ENCODE measurements at places on chromosomes 3 and 15. TPM values are rescaled to one million over a fixed set of nuclear protein-coding genes. Genes with fewer than 3 reads are reported as not detected.

CAV3 gene
- 0.89 TPM for polyA plus RNA-seq

PIF1 gene
- polyA plus RNA-seq = 8.7 TPM

STAG1 gene
- polyA plus RNA-seq = 49.8 TPM

PATL2 gene
- polyA plus RNA-seq = 1.3 TPM

PTH1R gene
- polyA plus RNA-seq = 269 TPM

GRCh38 chr3:3353153-3353552 is 173.7 kb upstream of the CRBN start:
- DNase-seq = no peak

- DNase-seq = no peak
Observed at GRCh38 chr3:144522456-144522855, 550.8 kb downstream of the DIPK2A start.

- DNase-seq = no peak
Observed at GRCh38 chr15:63514531-63514943, 10.1 kb downstream of the USP3 start.

DNA sequence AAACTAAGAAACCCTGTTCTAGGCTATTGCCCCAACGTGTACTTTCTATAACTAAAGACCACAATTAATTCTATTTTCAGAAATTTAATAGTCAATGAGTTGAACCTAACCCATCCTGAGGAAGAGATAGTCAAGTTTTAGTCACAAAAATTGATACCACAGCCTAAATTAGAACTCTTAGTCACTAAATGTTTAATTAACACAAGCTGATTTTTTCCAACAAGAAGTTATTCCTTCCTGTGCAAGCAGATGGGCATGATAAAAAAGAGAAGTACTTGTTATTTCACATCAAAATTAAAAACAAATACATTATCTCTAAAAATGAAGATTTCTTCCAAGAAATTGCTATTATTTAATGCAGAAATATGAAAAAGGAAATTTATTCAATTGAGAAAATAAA is 38.4 kb upstream of the TERB2 start:
- DNase-seq = no peak

DNA sequence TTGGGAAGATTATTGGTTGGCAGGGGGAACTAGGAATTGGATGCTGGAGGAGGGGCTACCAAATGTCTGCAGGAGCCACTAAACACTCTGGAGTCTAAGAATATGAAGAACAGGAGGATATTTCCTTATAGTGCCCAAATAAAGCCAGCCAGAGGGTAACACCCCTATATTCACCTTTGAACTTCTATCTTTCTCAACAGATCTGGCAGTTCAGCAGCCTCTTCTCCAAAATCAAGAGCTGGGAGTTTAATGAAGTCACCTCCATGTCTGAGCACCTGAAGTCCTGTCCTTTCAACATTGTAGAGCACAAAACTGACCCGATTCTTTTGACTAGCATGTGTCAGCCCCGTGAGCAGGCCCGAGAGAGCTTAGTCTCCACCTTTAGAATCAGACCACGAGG is 33.3 kb downstream of the FBXO40 start:
- no peak for DNase-seq

DNA sequence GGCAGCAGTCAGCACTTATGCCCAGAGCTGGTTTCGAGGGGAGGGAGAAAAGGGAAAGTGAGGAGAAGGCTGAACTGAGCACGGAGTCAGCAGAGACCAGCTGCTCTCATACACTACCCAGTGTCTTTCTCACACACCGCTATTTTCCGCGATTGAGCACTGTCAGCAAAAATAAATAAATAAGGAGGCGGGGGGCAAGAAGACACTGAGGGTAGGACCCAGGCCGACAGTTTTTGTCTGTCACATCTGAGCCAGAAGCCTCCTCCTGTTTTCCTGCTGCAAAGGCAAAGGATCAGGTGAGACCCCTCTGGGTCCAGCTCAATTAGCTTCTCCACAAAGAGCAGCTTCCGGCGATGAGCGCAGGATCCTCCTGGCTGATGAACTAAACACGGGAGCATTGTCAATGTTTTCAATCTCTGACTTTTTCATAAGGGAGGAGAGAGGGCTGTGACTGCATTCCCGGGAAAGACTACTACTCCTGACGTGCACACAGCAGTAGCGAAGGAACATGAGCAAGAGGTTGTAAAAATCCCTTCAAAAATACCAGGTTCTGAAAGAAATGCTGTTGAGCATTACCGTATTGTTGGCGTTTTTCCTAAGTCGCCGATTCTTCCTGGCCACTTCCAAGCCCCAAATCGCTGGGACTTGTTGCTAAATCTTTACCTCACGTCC is 1.3 kb downstream of the FRMD5 start:
- peak; percentile 14 for DNase-seq

- no peak for DNase-seq
Observed at GRCh38 chr3:123423806-123424205, 25.1 kb downstream of the ADCY5 start.

- no peak for DNase-seq
Observed at GRCh38 chr15:41560572-41560874, 1.5 kb downstream of the TYRO3 start.

GRCh38 chr3:41900265-41900664 is 61.6 kb downstream of the ULK4 start:
- no peak for DNase-seq

DNA sequence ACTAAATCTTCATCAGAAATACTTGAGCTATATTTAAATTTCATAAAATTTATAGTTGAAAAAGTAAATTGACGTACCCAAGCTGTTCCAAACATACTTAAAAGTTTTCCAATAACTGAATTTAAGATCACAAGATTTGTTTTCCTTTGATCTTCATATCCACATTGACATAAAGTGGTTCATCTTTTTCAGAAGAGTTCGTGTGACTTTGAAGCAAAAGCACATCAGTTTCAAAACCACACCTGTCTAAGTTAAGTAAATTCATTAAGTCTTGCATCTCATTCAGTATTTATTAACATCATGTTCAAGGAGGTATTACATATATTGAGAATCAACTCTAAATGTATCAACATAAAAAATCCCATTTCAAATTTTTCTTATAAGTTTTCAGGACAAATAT is 79.5 kb downstream of the BFSP2 start:
- DNase-seq = no peak

- DNase-seq = no peak
Observed at GRCh38 chr15:67018026-67018425, 47.4 kb upstream of the SMAD3 start.

GRCh38 chr15:37616215-37616614 is 318.2 kb upstream of the TMCO5A start:
- DNase-seq = no peak

GRCh38 chr3:8336456-8336855 is 165.2 kb upstream of the LMCD1 start:
- DNase-seq = no peak

GRCh38 chr3:146375219-146375618 is 94.1 kb downstream of the PLSCR2 start:
- DNase-seq = no peak

GRCh38 chr3:39752019-39752637 is 57.3 kb upstream of the MYRIP start:
- no peak for DNase-seq

DNA sequence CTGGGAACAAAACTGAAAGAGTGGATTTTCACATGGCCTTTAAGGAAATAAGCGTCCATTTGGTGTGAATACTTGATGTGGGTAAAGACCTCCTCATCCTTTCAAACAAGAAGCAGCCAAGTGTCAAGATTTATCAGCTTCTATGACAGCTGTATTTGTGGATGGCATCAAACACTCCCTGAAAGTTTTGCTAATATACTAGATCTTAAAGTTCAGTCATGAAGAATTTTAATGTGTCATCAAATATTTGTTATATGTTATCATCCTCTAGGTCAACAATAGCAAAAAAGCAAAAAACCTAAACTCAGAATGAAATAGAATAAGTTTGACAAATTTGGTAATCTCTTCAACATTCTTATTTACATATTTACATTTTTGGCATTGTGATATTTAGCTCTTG is 29.1 kb upstream of the LYSMD4 start:
- no peak for DNase-seq

DNA sequence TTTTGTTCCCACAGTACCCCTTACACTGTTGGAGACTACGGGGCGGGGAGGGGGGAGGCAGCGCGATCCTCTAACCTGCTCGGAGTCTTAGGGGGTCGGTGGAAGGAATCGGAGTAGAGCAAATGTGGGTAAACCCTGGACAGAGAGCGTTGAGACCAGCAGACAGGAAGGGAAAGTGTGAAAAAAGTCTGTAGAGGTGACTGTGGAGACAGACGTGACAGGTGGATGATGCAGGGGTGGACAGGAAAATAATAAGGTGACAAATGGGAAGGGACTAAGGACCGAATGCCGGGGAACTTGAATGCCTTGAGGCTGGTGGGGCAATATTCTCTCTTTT is 424 bp downstream of the EAF2 start:
- DNase-seq = no peak

- no peak for DNase-seq
Observed at GRCh38 chr15:63054985-63055384, 12.4 kb downstream of the TPM1 start.

DNA sequence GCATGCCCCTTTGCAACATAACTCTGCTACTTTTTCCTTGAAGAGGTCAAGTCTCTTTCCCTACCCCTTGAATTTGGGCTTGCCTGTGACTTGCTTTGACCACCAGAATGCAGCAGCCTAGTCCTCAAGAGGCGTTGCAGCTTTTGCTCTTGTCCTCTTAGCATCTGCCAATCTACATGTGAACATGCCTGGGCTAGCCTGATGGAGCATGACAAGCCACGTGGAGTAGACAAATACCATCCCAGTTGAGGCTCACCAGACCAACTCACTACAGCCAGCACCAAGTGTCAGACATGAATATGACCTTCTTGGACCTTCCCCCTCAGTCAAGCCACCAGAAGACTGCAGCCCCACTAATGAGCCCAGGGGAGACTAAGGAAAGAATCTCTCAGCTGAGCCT is 32.9 kb downstream of the AMOTL2 start:
- no peak for DNase-seq

GRCh38 chr3:165786013-165786412 is 51.2 kb downstream of the BCHE start:
- no peak for DNase-seq

Data from renal pelvis (tissue), 12 donors.